ENCODE measurements at places on chromosomes 5 and 9.

GRCh38 chr9:89445801-89446251, 52.1 kb downstream of the SEMA4D start:
- no peak for DNase-seq

- peak; percentile 55 for DNase-seq
These were observed 57.8 kb upstream of the RAI14 start for GRCh38 chr5:34598177-34598794.

DNA sequence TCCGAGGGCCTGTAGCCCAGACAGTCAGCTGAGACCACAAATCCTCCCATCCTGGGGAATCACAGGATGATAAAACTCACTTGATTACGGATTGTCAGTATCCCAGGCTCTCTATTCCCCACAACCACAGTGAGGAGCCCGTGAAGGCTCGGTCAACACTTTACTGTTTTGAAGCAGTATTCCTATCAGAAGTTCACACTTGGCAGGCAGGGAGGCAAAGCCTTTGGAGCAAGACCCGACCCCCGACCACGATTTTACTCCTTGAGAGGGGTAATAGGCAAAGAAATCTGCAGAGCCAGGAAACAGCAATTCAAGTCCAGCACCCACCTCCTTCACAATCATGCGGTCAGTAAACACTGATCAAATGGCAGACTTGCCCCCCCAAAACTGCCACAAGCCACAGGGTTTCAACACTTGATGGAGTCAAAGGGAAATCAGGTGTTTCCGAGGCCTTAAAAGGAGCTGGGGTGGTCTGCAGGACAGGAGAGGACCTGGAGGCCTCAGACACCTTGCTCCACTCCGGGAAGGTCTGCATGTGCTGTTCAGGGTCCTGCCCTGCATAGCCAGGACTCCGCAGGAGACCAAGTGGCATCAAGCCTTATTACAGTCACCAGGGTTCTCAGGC, 25.2 kb downstream of the BICD2 start:
- DNase-seq = no peak

- DNase-seq = no peak
These were observed 24.4 kb upstream of the ANXA6 start for GRCh38 chr5:151181818-151182523.

DNA sequence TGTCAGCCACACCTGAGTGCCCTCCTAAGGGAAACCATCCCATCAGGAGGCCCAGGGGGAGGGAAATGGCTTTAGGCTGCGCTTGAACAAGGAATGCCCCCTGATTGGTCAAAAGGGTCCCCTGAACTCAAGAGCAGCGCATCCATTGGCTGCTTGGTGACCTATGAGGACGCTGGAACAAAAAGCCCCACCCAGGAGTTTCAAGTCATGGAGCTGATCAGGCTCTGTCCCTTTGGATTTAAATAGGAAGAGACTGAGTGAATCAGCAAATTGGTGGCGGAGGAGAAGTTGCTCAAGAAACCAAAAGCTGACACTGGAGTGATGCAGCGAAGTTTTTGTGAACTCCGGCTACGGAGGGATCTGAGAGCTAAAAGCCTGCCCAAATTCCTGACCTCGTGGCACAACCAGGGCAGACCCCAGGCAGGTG, 66.7 kb downstream of the SMIM23 start:
- DNase-seq = no peak

DNA sequence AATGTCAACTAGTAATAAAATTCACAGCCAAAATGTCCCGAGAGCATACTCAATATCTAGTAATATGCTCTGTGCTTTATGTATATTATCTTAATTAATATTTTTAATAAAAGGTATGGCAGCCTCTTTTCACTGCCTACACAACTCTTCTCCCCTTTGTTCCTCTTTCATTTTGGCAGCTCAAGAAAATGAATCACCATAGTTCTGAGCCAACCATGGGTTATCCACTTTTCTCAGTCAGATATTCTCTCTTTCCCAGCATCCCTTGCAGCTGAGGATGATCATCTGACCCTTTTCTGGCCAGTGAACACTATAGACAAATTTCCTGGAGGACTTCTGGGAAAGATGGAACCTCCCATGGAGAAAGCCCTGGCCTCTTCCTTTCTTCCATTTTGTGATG, 8.2 kb upstream of the DOCK8 start:
- no peak for DNase-seq

DNA sequence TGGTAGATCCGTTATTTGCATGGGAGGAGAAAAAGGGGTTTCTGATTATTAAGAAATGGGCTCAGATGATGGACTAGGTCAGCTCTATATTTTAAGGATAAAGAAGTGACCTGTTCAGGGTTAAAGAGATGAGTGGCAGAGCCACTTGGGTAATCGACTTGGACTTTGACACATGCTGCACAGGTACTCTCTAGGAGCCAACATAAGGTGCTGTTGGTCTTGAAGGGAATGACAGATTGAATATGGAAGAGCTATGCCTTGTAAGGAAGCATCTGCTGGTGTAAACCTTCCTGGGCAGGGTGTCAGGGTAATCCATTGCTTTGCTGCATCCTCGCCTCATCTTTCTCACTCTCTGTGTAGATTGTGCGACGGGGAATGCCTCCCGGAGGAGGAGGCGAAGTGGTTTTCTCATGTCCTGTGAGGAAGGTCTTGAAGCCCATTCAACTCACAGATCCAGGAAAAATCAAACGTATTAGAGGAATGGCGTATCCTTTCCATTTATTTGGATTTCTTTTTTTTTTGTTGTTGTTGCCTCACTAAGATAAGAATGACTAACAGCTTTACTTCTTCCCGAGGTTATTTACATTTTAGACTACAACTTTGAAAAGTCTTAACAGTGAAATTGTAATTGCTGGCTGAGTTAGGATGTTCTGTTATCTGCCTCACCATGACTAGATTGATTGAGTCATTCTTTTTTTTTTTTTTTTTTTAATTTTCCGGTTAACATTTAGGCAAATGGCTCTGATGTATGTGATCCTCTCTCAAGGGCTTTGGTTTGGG, 41.2 kb downstream of the RCL1 start:
- no peak for DNase-seq

DNA sequence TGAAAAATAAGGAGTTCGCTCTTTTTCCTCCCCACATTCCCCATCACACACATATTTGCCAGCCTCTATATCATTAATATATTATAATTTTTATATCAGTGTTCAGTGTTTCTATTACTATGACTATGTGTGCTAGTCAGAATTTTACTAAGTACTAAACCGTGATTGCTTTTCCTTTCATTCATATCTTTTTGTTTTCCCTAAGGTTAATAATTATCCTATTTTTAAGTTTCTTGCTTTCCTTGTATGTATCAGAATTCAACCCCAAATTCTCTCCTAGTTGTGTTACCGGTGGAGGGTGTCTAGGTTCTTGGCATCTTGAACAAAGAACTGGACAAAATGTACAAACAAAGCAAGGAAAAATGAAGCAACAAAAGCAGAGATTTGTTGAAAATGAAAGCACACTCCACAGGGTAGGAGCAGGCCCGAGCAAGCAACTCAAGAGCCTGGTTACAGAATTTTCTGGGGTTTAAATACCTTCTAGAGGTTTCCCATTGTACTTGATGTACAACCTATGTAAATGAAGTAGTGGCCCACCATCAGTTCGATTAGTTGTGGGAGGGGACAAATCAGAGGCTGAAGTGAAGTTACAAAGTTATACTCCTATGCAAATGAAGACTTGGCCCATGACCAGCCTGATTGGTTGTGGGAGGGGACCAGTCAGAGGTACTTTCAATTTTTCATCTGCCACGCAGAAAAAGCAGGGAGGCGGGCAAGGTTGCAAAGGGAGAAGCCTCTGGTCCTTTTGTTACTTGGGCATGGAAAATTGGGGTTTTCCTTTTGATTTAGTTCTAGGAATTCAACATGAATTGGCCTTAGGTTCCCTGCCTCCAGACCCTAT, 43.8 kb downstream of the KIAA1191 start:
- no peak for DNase-seq

- DNase-seq = no peak
These were observed 22.0 kb upstream of the PIK3R1 start for GRCh38 chr5:68193481-68194036.

GRCh38 chr9:121354141-121354540, 15.9 kb downstream of the STOM start:
- DNase-seq = no peak

GRCh38 chr5:170117736-170118135, 12.0 kb downstream of the FOXI1 start:
- DNase-seq = no peak

GRCh38 chr5:138305797-138306196, 25.8 kb downstream of the CDC25C start:
- no peak for DNase-seq

DNA sequence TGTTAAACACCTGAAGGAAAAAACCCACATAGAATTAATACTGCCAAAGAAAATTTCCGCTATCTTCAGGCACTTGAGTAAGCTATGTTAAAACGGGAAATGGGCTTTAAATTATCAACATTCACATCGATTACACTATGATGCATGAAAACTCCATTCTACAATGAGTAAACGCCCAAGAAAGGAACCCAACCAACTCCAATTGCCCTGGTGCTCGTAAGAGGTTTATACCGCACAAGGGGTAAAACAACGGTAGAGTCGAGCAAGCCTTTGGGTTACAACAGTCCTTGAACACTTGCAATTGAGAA, 1.0 kb downstream of the AGTPBP1 start:
- DNase-seq = no peak

GRCh38 chr5:66436721-66437120, 159.5 kb upstream of the MAST4 start:
- no peak for DNase-seq

- no peak for DNase-seq
These were observed 20.7 kb downstream of the PTPN3 start for GRCh38 chr9:109477258-109478050.

- DNase-seq = no peak
These were observed 74.3 kb upstream of the STXBP1 start for GRCh38 chr9:127537792-127538191.

DNA sequence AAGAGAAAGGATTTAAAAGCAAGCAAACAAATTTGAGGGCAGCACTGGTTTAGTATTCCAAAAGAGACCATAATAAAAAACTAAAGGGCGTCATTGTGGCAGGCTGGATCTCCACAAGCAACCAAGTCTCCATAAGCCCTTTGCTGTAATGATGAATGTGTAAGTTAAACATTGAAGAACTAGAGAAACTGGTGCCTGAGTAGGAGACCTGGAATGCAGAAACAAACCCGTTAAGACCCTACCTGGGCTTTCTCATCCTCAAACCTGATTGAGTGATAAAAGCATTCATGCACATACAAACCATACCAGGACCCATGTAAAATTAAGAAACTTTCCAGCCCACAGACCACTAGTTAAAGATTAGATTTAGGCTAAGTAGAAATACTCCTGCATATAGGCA, 1.9 kb upstream of the SCGB3A2 start:
- no peak for DNase-seq

DNA sequence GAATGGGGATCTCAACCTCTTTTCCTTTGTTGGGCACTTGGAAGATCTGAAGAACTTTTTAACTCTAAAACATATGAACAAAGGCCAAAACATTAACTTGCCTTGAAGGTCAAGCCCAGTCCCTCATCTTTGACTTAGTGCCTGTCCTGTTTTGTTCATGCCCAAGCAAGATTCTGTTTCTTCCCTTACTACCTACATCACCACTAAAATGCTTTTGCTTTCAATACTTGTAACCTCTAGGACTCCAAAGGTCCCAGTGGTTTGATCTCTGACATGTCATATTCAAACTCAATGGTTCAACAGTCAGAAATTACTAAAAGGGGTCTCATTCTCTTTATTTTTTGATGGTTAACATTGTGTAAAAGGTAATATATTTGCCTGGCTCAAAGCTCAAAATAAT, 24.0 kb downstream of the GLRX start:
- no peak for DNase-seq

- no peak for DNase-seq
These were observed 412.2 kb upstream of the CDH9 start for GRCh38 chr5:27450607-27451006.

- DNase-seq = no peak
These were observed 21.7 kb upstream of the OLFM1 start for GRCh38 chr9:135065804-135066203.

- no peak for DNase-seq
These were observed 480.5 kb downstream of the EBF1 start for GRCh38 chr5:158619083-158619788.

GRCh38 chr9:93354451-93354850, 97.0 kb upstream of the FAM120A start:
- DNase-seq = no peak

DNA sequence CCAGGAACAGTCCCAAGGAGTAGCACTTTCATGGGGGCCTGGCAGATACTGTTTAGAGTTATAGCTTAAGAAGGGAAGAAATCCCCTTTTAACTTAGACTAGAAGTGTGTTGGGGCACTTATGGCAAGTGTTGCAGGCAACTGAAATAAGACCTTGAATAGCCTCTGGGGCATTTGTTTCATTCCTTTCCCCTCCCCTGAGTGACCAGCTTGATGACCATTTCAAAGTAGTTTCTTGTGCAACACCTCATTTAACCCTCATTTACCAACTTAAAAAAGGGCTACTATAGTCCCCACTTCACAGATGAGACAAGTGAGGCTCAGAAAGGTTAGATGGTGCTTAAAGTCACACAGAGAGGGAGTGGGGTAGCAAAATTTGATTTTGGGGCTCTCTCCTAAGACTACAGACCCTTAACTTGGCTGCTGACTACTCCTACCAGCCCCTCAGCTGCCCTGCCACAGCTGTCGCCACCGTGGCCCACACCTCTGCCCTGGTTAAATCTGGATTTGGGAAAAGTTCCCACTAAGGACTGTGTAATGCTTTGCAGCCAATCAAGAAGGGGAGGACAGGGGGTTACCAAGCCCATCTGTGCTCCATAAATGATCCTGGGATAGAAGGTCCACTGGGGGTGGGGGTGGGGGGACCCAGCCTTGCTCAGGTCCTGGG, 5.5 kb downstream of the PDLIM4 start:
- no peak for DNase-seq

DNA sequence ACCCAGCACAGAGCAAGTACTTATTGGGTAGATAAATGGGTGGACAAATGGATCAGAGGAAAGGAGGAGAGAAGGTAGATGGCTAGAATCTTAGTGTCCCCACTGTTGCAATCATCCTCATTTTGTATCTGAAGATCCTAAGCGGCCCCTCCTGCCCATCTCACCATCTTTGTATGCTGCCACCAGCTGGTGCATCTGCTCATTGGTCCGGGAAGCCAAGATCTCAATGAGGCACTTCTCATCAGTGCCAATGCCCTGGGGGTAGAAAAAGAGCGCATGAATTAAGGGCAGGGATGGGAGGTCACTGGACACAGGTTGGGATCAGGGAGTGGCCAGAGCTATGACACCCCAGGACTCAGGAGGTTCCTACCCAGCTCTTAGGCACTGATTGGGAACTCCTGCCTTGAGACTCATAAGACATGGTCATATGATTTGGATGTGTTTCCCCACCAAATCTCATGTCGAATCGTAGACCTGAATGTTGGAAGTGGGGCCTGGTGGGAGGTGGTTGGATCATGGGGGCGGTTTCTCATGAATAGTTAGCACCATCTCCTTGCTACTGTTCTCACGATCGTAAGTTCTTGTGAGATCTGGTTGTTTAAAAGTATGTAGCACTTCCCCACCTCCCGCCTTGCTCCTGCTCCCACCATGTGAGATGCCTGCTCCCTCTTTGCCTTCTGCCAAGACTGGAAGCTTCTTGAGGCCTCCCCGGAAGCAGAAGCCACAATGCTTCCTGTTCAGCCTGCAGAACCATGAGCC, 20.3 kb downstream of the ANXA6 start:
- DNase-seq = no peak

- DNase-seq = no peak
These were observed 61.2 kb upstream of the ZFR start for GRCh38 chr5:32505756-32506155.

All from HS-27A (cell line).